Fibroblast of upper back skin (primary cell): ENCODE measurements at places on chromosomes 3 and 15.

- no peak for DNase-seq
These were observed 15.9 kb downstream of the PARL start for GRCh38 chr3:183868796-183869195.

DNA sequence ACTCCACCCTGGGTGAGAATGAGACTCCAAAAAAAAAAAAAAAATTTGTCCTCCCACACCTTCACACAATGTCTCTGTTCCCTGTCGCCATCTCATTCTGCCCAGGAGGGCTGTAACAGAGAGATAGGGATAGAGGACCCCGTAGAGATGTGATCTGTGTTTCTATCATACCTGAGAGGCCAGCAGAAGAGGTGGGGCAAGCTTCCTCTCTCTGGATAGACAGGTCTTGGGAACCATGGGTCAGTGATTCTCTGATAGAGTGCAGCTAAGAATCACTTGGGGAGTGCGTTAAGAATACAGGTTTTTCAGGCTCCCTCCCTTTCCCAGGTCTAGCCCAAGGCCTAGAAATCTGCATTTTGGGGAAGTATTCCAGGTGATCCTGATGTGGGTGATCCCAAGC is 8.3 kb downstream of the CA12 start:
- no peak for DNase-seq

DNA sequence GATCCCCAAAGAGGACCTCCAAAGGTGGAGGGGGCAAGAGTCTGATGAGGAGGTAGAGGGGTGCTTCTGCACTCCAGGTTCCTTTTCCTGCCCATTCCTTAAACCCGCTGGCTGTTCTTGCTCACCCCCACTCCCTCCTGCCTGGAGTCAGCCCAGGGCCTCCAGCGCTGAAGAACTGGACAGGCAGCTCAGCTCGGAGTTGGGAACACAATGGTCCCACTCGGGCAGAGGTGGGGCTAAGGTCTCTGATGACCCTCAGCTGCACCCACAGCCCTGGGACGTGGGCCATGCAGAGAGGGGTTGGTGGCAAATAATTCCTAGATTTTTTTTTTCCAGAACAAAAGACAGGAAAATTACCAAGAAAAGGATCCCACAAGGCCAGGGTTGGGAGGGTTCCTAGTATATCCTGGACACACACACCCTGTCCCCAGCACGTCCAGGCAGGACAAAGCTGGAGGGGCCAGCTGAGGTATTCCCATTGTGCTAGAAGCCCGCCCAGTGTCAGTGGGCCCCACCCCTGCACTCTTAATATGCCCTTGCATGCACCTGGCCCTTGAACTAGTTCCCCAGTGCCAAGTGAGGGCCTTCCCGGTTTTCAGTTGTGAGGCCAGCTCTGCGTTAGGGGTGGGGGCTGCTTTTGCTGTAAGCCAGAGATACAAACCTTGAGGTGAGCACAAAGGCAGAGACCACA is 22.1 kb upstream of the IP6K2 start:
- DNase-seq: no peak

DNA sequence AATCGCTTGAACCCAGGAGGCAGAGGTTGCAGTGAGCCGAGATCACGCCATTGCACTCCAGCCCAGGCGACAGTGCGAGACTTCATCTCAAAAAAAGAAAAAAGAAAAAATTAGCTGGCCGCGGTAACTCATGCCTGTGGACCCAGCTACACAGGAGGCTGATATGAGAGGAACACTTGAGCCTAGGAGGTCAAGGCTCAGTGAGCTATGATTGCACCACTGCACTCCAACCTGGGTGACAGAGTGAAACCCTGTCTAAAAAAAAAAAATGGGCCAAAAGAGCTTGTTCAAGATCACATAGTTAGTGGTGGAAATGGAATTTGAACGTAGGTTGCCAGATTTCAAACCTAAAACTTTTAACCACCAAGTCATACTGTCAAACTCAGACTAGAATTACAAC is 46.2 kb upstream of the PPP4R2 start:
- no peak for DNase-seq

DNA sequence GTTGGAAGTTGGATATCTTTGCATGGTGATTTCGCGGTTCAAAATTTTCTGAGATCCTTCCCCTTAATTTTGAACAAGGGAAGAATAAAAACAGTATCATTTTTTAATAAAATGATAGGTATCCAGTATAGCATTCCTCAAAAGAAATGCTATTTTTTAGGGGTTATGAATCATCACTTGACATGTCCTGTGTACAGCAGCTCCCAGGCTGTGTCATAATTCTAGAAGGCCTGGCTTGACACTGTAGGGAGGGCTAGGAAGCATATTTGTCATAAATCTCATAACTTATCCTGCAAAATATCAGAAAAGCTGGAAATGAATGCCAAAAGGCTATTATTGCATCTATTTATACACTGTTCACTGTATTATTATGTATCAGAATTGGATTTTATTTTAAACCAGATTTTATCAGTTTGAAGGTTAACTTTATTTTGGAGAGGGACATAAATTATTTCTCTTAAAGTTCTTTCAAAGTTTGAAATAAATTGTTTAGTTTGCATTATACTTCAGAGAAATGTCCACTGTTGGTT is 539.1 kb upstream of the ROBO2 start:
- peak; percentile 61 for DNase-seq

GRCh38 chr3:171658841-171659240 is 151.4 kb downstream of the PLD1 start:
- DNase-seq: peak; percentile 58

DNA sequence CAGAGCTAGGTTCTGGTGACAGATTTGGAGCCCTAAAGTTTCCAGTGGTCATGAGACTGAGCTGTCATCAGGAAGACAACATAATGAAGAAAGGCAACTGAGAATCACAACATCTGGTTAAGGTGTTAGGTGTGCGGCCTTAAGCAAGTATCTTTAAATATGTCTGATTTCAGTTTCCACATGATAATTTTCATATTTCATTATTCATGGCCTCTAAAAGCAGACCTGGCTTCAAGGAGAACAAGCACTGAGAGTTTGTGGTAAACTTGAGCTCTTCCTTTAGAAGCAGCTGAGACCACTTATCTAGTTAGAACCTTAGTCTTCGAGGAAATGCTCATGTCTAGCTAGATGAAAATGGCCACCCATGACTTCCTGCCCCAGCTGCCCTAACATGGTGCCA is 25.7 kb upstream of the MYLK start:
- DNase-seq: no peak

GRCh38 chr3:53168175-53168923 is 7.3 kb downstream of the PRKCD start:
- no peak for DNase-seq

DNA sequence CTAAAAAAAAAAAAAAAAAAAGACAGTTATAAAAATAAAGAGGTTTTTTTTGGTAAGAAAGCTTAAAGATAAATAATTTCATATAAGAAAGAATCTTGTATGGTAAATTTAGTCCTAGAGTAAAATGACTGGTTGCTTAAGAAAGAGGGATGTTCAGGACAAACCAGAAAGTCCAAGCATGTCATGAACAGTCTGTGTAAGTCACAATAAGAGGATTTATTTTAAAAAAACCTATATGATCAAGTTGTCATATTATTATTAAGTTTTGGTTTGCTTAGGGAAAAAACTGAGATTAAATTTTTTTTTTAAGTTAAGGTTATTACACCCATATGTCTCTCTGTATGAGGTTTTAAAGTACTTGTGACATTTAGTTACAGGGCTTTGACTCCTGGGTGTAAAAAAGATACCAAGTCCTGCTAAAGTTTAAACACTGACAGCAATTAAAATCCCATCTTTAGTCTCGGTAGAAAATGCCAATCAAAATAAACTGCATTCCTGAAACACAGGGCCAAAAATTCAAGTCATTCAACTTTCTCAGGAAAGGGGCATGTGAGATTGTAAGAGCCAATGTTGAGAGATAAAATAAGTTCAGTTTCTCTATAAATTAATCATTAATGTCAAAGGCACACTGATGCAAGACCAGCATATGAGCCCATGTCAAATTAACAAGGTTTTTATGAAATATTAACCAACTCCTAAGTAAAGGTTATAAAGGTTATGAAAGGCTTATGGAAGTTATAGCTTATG is 8.5 kb upstream of the BDH1 start:
- no peak for DNase-seq

- DNase-seq: peak; percentile 22
These were observed 619 bp downstream of the EIF2AK4 start for GRCh38 chr15:39934397-39935071.

GRCh38 chr3:64108231-64108630 is 84.9 kb upstream of the PSMD6 start:
- DNase-seq: no peak

DNA sequence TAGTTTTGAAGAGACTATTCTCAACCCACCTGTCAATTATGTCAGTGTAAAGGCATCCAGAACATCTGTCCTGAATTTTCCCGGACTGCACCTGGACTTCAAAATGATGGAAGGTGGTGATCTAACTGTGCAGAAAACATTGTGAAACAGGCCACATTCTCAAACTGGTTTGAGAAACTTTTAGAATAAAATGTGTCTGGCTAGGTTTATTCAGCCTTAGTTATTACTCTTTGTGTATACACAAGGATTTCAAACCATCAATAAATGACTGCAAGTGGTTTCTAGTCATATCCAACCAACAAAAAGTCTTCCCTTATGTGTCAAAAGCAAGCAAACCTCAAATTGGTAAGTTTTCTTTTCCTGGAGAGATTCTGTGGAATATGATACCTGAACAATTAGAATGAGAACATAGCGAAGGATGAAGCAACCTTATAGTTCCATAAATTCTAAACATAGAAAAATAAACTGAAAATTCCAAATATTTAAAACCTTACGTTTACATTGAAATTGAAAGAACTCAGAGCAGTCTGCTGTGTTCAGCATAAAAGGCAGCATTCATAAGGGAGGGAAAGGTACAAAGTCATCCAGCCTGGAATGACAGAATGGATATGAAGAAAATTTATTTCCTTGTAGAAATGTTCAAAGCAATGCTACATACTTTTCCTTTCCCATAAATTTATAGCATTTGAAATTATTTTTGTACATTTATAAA is 306.6 kb upstream of the TGFBR2 start:
- peak; percentile 50 for DNase-seq

GRCh38 chr3:157605356-157605755 is 102.1 kb upstream of the VEPH1 start:
- no peak for DNase-seq

DNA sequence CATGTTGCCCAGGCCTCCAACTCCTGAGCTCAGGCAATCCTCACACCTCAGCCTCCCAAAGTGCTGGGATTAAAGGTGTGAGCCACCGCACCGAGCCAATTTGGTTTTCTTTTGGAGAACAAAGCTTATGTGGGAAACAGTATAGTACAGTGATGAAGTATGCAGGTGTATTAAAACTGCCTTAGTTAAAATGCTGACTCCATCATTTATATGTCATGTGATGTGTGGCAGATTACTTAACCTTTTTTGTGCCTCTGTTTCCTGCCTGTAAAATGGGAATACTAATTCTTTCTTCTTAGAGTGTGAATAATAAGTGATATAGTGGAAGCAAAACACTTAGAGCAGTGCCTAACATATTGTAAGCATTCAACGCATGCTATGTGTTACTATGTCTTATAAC is 48.0 kb upstream of the TEX55 start:
- no peak for DNase-seq

GRCh38 chr3:59885899-59886400 is 836.1 kb upstream of the CFAP20DC start:
- DNase-seq: no peak

DNA sequence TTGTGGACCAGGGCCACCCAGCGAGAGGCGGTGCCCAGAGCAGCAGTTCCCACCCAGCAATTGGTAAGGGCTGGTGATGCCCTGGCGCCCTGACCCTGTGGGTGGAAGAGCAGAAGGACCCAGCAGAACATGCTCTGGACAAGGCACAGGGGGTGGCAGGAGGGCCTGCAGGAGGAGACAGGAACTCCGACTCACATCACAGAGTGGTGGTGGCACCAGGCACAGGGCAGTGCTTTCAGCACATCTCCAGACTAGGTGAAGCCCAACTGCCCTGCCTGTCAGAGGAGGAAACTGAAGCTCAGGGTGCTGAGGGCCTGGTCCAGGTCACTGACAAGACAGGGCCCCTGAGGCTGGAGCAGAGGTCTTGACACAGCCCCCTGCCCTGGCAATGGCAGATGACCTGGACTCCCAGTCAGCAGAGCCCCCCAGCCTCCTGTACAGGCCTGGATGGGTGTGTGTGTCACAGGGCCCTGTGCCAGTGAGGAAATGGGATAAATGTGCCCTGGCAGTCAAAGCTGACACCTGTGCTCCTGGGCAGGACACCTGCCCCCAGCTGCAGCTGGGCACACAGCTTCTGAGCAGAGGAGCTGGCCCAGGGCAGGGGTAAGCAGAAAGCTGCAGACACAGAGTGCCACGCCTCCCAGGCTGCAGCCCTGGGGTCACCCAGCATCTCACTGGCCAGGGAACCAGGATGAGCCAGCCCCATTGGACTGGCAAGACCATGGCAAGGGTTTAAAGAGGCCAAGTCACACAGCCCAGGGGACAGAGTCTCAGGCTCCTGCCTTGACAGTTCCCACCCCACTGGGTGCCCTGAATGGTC is 11.4 kb downstream of the KLF15 start:
- no peak for DNase-seq

GRCh38 chr15:92043283-92043682 is 189.8 kb downstream of the SLCO3A1 start:
- no peak for DNase-seq

- DNase-seq: peak; percentile 29
These were observed 1552.3 kb downstream of the OTOL1 start for GRCh38 chr3:163048881-163049280.

GRCh38 chr15:64134345-64134829 is 17.1 kb upstream of the SNX22 start:
- DNase-seq: no peak

- no peak for DNase-seq
These were observed 192.9 kb downstream of the BCHE start for GRCh38 chr3:165644331-165644730.

DNA sequence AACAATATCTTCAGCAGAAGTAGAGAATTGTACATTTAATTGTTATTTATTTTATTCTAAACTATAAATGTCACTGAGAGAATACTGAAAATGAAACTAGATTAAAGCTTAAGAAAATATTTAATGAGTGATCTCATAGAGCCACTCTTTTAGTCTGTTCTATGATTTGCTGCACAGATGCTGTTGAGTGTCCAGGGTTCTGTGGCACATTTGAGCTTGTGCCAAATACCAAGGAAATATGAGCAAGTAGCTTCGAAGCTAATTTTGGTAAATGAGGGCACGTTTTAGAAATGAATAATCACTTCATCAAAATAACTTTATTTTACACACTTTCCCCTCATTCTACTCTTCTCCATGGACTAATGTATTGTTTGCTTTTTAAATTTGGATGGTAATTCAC is 53.6 kb upstream of the THRB start:
- DNase-seq: peak; percentile 31

- DNase-seq: peak; percentile 51
These were observed 10.6 kb downstream of the CCR9 start for GRCh38 chr3:45896956-45897355.

GRCh38 chr3:65560133-65560532 is 478.6 kb downstream of the MAGI1 start:
- DNase-seq: peak; percentile 26

DNA sequence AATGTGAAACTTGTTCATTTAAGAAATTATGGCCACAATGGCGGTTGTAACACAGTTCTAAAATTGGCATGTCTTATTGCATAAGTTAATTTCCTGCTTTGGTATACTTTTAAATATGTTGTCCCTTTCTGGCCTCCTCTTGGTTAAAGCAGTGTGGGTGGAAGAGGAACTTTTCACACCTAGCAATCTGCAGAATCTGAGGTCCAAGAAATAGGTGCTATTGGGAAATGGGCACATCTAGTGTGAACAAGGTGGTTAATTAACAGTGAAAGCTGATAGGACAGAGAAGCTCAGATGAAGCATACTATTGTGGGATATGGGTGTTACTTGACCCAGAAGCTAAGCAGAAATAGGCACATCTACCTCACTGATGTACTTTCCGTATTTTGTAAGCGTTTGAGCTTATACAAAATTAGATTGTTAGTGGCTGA is 10.6 kb downstream of the CMC1 start:
- DNase-seq: no peak
